ENCODE measurements at places on chromosomes 3 and 15. TPM values are rescaled to one million over a fixed set of nuclear protein-coding genes. Genes with fewer than 3 reads are reported as not detected.

DNA sequence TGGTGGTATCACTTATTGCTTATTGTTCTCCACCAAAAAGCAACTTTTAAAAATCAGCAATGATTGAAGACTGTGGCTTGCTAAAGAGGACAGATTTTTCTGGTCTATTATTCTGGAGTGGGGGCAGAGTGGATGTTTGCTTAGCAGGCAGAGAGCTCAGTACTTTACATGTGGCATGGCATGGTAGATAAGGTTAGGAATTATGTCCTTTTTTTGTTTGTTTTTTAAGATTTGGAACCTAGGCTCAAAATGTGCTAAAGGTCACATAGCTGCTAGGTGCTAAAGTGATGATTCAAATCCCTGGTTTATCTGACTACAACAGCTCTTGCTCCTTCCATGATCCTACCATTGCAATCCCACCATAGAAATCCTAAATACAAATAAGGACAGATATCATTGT is 331.0 kb upstream of the ADAMTS9 start:
- no peak for DNase-seq

- no peak for DNase-seq
These were observed 25.0 kb downstream of the H1-8 start for GRCh38 chr3:129567939-129568338.

- DNase-seq: no peak
These were observed 394.5 kb downstream of the MECOM start for GRCh38 chr3:169269005-169269404.

IQCH gene
- 0.52 TPM for total RNA-seq

GRCh38 chr3:13650210-13651056 is 101.5 kb downstream of the FBLN2 start:
- peak; percentile 78 for DNase-seq

- DNase-seq: no peak
These were observed 31.0 kb downstream of the FSTL1 start for GRCh38 chr3:120419797-120420196.

DNA sequence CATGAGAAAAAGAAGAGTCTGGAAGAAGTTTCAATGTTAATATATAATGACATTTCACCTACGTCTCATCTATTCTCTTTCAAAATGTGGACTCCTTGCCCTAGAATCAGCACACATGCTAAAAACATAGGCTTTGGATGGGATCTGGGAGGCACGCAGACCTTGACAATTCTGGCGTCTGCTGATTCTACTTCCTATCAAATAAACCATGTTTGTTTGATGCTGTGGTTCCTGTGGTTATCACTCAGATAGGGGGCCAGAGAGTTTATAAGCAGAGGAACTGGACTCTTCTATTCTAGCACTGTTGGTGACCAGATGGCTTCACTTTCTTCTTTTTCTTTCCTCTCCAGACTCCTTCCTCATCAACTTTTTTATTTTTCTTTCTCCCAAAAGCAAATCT is 336.8 kb downstream of the DIPK2A start:
- no peak for DNase-seq

GRCh38 chr3:94779699-94780098 is 716.8 kb downstream of the NSUN3 start:
- DNase-seq: no peak

- peak; percentile 67 for DNase-seq
These were observed 2.6 kb downstream of the LIMD1 start for GRCh38 chr3:45597171-45597570.

COPS2 gene
- total RNA-seq: 34.4 TPM

GRCh38 chr3:47782446-47783308 is 984 bp upstream of the SMARCC1 start:
- DNase-seq: no peak

ZPLD1 gene
- total RNA-seq: not detected

DNA sequence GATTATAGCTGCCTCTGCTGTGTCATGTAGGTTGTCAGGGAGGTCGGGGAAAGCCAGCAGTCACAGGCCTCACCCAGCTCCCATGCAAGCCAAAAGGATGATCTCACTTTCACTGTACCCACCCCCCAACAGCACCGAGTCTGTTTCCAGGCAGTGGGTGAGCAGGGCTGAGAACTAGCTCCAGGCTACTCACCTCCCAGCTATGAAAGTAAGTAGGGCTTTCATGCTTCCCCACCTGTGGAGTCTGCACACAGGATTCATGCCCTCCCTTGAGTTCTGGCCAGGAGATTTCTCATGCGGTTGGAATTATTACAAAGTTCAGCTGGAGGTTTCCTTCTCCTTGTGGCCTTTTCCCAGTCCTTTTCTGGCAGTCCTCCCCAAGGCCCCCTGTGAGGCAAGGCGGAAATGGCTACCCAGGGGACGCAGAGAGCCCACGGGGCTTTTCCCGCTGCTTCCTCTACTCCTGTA is 356.2 kb downstream of the SV2B start:
- no peak for DNase-seq

DNA sequence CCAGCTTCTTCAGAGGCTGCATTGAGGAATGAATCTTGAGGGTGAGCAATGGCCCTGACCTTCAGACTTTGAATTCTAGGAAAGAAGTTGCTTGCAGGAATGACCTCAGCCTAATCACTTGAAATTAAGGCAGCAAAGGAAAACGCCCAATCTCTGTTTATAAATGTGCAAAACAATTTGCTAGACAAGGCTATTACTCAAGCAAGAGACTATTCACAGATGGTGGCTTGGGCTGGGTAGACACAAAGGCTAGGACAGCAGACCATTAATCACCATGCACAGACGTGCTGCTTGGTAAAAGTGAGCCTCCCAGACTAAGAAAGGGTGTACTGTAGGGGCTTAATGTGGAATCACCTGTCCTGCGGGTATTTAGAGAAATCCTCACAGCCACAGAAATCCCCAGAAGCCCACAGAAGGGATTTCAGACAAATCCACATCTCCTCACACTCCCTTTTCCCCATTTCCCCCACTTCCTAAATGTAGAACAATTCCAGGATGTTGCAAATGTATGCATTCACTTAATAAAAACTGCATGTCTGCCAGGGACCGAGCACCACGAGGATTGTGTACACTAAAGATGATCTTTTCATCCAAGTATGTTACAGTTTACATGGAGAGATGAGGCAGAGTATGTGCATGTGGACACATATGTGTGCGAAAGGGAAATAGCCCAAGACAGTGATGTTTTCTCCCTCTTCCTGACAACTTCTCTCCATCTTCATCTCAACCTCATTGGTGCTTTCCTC is 259.5 kb downstream of the THSD4 start:
- no peak for DNase-seq

- no peak for DNase-seq
These were observed 146.2 kb upstream of the ZBTB20 start for GRCh38 chr3:115293321-115293720.

DNA sequence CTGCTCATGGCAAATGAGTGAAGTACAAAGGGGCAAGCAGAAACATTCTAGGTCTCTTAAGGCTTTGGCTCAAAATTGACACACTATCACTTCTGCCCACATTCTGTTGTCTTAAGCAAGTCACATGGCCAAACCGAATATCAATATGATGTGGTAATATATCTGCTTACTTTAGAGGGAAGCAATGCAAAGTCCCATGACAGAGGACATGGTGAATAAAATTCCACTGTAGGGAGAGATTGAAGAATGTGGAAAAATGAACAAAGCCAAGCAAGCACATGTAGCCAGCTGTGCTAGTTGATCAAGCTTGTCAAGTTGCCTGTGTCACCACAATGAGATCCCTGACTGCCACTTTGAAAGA is 11.2 kb upstream of the TBC1D5 start:
- DNase-seq: no peak

GRCh38 chr3:152266221-152266995 is 2.3 kb upstream of the MBNL1 start:
- DNase-seq: peak; percentile 94

GRCh38 chr3:127175272-127175671 is 17.7 kb upstream of the PRR23E start:
- no peak for DNase-seq

GRCh38 chr3:72722930-72723726 is 125.1 kb downstream of the SHQ1 start:
- DNase-seq: no peak

NOX5 gene
- 0.16 TPM for total RNA-seq

INAFM2 gene
- 45.5 TPM for total RNA-seq

- DNase-seq: peak; percentile 64
These were observed 2.5 kb upstream of the MST1R start for GRCh38 chr3:49906073-49906743.
